ENCODE measurements at places on chromosomes 3 and 15. TPM values are rescaled to one million over a fixed set of nuclear protein-coding genes. Genes with fewer than 3 reads are reported as not detected.

DNA sequence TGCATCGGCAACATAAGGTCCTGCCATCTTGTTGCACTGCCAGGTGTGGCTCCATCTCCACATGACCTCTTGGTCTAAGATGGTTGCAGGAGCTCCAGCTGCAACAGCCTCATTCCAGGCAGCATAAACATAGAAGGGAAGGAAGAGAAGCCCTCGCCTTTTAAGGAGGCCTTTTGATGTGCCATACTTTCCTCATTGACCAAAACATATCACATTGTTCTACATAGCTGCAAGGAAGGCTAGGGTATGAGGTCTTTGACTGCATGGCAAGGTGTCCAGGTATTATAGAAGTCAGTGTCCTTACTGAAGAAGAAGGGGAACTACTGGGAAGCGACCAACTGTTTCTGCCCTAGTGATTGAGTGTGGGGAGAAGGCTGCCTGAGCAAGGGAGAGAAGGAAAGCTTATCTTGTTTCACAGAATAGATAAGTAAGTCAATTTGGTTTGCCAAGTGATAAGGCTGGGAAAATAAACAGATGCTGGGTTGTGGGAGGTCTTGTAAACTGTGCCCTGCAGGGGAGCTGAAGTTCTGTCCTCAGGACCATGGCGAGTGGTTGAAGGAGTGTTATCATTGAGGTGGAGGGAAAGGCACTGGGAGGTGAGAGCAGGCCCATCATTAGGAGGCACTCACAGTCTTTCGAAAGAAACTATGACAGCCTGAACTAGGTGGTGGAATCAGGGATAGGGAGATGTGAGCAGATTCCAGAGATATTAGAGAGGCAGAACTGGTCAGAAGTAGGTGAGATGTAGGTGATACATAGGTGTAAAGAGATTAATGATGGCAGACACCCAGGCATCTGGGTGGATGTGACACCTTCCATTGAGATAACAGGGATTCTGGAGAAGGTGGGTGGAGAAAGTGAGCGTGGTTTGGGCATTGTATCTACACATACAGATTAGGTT, 93.8 kb upstream of the IGF1R start:
- DNase-seq = no peak

DNA sequence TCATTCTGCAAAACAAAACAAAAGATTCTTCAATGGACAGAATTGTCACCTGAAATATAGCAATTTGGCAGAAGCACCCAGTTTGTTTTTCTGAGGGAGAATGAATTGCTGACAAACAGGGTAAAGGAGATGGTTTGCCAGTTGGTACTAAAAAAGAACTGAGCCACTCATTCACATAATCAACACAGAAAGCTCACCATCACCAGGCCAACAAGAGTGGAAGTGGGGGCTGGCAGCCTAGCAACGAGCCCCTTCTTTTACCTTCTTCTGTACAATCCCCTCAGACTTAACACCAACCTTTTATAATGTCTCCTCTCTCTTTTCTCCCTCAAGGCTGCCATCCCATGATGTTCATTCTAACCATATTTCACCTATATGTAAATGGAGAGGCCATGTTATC, 5.9 kb downstream of the TOP2B start:
- no peak for DNase-seq

GRCh38 chr3:73045391-73045790, 16.1 kb upstream of the EBLN2 start:
- no peak for DNase-seq

DNA sequence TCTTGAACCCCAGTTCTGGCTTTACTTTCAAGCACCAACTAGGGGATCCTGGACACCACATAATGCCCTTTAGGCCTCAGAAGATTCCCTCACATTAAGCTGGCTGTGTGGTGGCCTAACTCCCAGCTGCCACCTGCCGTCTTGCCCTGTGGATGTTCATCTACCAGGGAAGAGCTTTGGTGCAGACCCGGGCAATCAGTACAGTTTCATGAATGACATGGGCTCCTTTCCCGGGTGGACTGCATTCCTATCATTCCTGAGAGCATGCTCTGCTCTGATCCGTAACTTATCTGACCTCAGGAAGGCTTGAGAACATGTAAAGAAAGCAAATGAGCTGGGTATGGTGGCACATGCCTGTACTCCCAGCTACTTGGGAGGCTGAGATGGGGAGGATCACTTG, 50.0 kb upstream of the GSK3B start:
- peak; percentile 82 for DNase-seq

DNA sequence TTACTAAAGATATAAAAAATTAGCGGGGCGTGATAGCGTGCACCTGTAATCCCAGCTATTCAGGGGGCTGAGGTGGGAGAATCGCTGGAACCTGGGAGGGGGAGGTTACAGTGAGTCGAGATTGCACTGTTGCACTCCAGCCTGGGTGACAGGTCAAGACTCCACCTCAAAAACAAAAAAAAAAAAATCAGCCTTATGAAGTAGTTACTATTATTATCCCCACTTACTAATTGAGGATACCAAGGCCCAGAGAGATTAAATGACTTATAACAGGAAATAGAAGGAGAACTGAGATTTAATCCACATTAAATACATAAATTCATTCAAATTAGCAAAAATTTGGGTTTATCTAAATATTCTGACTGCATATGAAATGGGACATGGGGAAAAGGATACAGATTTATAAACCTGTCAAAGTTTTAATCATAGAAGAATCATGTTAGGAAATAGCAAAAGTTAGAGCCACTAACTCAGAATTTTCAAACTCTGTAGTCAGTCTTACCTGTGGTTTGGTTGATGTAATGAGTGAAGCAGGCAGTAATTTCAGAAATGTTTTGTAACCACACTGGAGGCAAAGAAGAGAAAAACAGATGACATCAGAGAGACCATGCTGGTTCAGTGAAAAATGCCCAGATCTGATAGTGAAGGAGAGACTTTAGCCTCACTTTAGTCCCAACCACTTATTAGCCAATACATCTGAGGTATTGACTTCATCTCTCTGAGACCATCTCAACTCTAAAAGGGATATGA, 25.0 kb upstream of the ACAP2 start:
- no peak for DNase-seq

- DNase-seq = no peak
Observed at GRCh38 chr3:13073326-13074005, at the start of gene IQSEC1. IQSEC1 (minus strand) TSS chr3:13073429; CDS start chr3:13073014, 415 bp downstream.

DNA sequence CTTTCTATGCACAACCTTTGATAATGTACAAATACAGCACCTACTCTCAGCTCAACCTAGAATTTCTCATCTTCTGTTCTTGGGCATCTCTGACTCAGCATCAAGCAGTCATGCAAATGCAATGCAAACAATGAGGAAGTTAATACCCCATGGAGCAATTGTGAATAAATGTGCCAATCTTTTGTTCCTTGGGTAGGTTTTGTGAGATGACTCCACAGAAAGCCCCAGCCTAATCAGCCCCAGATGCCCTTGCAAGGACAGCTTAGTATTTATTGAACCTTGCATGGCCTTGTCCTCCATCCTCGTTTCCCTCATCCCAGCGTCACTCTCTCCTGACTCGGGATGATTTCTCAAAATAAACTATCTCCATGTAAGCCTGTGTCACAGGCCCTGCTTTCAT, 494.7 kb upstream of the NECTIN3 start:
- DNase-seq = peak; percentile 95

- DNase-seq = peak; percentile 95
Observed at GRCh38 chr3:182609575-182610156, 183.6 kb upstream of the ATP11B start.

- DNase-seq = peak; percentile 72
Observed at GRCh38 chr3:140441006-140441405, 236.9 kb upstream of the TRIM42 start.

- DNase-seq = no peak
Observed at GRCh38 chr15:22966321-22967083, 13.7 kb downstream of the CYFIP1 start.

DNA sequence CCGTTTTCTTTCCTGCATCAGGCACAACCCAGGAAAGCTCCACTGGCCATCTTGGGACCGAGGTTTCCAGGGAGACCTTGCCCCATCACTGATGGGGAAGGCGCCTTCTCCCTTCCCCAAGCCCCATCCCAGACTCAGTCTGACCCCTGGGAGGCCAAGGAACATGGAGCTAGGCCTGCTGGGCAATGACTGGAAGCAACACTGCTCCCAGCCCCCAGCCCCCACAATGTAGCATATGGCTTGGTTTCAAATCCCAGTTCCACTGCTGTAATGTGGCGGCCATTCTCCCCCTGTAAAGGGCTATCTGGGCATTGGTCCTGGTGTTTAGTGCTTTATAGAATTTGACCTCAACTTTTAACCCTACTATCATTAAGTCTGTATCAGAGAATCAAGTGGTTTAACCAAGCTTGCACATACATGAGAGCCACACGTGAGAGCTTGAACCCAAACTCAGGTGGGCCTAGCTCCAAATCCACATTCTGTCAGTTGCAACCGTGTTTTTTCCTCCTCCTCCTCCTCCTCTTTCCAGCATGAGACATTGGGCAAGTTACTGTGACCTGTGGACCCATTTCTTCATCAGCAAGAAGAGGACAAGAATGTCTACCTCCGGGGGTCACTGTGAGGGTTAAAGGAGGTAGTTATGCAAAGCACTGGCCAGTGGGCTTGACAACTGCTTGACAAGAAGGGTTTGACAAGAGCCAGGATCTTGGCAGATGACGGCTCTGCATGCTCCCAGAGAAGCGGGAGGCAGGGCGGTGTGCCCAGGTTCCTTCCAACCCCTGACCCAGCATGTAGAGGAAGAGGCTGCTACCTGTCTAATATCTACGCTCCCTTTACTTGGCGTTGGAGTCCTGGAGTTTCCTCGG, 37.4 kb downstream of the KLHL25 start:
- no peak for DNase-seq

DNA sequence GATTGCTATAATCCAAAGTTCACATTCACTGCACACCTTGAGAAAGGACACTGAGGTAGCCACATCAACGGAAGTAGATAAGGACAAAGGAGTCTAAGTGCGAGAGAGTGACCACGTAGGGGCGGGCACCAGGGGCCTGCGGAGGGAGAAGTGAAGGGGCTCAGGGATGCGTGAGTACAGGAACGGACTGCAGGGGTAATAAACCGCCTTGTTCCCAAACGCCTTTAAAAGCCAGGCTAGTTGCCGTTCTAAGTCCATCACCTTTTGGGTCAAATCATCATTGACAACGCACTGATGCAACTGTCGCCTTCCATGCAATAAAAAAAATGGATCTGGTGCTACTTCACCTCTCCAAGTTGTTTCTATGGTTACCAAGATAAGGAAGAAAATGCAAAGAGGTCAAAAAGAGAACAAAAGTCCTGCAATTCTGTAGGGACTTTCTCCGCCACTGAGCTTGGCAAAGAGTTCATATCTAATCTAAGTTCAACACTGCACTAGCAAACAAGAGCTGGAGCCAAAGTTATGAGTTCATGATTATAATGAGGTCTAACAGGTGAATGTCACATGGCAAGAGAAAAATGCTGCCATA, 32.6 kb upstream of the ATP11B start:
- DNase-seq = no peak

- DNase-seq = no peak
Observed at GRCh38 chr3:21502656-21503055, 248.4 kb downstream of the ZNF385D start.

DNA sequence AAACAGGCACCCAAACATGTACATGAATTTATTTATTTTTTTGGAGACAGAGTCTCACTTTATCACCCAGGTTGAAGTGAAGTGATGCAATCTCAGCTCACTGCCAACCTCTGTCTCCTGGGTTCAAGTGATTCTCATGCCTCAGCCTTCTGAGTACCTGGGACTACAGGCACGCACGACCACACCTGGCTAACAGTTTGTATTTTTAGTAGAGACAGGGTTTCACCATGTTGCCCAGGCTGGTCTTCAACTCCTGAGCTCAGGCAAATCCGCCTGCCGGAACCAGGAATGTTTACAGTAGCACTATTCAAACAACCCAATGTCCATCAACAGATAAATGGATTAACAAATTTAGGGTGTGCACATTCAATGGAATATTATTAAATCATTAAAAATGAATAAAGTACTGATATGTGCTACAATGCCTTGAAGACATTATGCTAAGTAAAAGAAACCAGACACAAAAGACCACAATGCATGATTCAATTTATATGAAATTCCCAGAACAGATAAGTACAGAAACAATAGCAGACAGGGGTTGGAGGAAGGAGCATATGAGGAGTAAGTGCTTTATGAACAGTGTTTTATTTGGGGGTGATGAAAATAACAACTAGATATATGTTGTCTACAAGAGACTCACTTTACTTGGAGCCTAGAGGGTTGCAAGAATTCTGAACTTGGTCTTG, 1.3 kb downstream of the LEO1 start:
- no peak for DNase-seq

DNA sequence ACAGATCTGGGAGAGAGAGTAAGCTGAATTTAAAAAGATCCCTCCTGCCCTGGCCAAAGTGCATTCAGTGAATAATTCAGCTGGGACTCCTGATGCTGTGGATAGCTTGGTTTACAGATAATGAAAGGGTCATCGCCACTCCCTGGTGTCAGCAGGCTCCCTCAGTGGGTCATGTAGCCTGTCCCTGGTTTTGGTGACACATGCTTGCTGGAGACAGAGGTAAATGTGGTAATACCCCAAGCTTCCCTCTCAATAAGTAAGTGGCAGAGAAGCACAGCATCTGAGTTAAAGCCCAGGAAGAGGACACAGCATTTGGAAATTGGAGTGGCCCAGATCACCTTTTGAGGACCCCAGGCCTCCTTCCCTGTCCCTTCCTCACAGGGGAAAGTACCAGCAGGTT, 1.8 kb downstream of the TMEM115 start:
- DNase-seq = no peak

DNA sequence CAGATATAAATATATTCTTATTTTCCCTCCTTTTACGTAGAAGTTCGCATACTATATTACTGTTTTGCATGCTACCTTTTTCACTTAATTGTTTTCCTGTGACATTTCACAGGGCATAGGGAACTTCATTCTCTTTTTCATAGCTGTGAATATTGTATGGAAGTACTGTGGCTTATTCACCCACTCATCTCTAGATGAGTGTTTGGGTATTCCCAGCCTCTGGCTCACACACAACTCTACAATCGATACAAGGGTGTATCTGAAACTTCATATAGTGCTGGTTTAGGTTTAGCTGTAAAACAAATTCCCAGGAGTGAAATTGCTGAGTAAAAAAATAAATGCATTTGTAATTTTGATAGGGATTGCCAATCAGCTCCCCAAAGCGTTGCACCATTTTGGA, 55.3 kb upstream of the MAGI1 start:
- no peak for DNase-seq

GRCh38 chr15:71646767-71647486, 163.4 kb upstream of the NR2E3 start:
- no peak for DNase-seq

Gene PLCH1
- 4.1 TPM for total RNA-seq

Gene FAM107A
- 0.29 TPM for total RNA-seq

Gene EPHA3
- 0.33 TPM for total RNA-seq

Gene LMAN1L
- total RNA-seq = not detected

Gene GOLGA6D
- total RNA-seq = not detected

Gene BMF
- 5.2 TPM for total RNA-seq

Gene ITPR1
- total RNA-seq = 57.5 TPM

Gene RBP2
- not detected for total RNA-seq

Gene TMCO5A
- total RNA-seq = not detected

Gene RETNLB
- total RNA-seq = not detected

Gene ZIC1
- not detected for total RNA-seq

Gene PLOD2
- 76.1 TPM for total RNA-seq
